ENCODE measurements at places on chromosomes 4 and X. TPM values are rescaled to one million over a fixed set of nuclear protein-coding genes. Genes with fewer than 3 reads are reported as not detected.

- DNase-seq: no peak
These were observed 62.2 kb upstream of the TNIP3 start for GRCh38 chr4:121226362-121226761.

DNA sequence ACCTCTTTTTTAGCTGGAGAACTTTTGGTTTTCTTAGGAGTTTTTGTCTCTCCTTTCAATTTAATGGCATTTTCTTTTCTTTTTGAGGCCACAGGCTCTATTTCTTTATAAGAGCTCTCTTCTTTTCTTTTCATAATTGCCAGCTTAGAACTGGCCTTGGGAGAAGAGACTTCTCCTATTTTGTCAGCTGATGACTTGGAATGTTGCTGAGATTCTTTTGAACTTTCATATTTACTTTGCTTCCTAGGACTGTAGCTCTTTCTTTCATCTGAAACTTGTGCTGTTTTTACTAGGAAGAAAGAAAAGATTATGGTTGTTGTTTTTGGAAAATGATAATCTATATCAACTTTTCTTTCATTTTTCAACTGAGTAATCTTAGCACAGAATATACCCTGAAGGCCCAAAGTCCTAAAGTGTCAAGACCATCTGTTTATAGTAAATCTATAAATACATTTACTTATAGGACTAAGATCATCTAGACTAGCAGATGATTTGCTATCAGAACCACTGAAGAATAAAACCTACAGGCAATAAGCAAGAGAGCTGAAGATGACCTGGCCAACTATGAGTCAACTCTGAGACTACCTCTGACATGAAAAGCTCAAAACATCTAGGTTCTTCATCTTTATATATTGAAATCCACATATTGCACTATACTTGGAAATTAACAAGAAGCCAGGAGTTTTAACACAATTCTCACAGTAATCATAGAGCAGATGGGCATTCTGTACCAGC lies 45.6 kb downstream of the RFC1 start:
- DNase-seq: no peak

DNA sequence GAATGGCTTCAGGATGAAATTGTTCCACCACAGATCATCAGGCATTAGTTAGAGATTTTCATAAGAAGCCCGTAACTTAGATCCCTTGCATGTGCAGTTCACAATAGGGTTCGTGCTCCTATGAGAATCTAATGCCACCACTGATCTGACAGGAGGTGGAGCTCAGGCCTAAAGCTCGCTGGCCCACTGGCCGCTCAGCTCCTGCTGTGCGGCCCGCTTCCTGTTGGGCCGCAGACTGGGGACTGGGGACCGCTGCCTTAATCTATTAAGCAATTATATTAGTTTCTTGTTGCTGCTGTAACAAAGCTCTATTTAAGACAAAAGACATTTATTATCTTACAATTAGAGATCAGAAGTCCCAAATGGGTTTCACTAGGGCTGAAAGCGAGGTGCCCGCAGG lies 205.6 kb downstream of the LARP7 start:
- DNase-seq: no peak

C1QTNF7 gene
- total RNA-seq: 0.39 TPM

CSN3 gene
- total RNA-seq: not detected

GRCh38 chr4:124710015-124710741 lies 2.4 kb downstream of the ANKRD50 start:
- DNase-seq: no peak

DNA sequence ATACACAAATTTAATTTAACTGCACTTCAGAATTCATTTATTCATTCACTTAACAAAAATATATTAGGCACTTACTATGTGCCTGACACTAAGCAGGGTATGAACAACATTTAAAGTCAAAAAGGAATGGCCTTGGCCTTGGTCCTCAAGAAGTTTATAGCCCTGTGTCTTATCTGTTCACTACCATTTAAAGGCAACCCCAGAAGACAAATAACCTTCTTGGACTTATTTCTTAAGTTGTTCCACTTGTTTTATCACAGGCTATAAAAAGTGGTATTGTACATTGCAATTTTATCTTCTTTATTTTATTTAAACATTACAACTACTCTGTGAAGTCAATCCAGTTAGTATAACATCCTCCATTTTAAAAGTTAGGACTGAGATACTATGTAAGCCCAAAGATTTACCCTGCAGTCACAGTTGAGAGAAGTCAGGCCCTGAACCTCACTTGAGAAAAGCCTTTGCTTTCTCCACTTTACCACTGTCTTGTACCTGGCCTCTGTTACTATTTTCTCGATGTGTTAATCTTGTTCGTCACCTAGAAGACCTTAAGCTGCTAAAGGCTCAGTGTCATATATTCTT lies 305.6 kb upstream of the DIPK2B start:
- no peak for DNase-seq

SYP gene
- total RNA-seq: 2.0 TPM

DNA sequence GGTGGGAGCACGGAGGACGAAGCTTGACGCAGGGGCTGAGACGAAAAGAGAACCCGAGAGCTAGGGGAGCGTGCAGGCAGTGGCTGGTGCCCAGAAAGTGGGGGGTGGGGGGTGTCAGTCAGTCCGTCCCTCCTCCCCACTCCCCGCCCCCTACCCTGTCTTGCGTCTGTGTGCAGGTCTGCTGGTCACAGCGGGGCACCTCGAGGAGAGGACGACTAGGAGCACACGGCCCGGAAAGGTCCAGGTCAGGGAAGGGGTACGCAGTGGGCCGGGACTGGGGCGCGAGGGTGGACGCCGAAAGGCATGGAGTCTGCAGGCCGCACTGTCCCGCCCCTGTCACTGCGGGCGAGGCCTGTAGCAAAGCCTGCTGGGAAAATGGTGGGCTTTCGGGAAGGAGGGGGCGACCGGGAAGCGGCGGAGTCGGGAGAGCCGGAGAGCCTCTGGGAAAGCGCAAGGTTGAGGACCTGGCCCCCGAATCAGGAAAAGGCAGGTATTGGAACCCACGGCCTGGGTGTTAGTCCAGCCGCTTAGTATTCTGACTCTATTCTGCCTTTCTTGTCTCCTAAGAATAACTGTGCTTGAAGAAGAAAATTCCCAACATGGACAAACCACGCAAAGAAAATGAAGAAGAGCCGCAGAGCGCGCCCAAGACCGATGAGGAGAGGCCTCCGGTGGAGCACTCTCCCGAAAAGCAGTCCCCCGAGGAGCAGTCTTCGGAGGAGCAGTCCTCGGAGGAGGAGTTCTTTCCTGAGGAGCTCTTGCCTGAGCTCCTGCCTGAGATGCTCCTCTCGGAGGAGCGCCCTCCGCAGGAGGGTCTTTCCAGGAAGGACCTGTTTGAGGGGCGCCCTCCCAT lies 769 bp downstream of the TCEAL1 start:
- peak; percentile 65 for DNase-seq

RRH gene
- not detected for total RNA-seq

DNA sequence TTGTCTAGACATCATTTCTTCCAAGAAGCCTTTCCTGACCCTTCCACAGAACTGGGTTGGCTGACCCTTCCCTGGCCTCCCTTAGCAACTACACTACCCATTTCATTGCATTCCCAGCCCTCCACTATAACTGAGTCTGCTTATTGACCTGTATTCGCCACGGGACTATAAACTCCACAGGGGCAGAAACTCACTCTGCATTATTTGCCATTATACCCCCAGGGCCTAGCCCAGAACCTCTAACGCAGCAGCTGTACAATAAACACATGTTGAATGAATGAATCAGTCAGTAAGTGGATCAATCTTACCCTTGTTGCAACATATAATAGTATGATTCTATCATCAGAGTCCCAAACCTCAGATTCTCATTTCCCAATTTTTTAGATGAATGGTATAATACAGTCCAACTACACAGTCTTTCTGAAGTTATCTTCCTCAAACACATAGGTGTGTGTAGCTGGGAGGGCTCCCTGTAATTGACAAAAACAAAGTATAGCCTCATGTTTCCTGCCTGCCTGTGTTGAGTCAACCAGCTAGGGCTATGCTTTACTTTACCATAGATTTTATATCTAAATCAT lies 209.3 kb downstream of the CHIC2 start:
- DNase-seq: no peak

- no peak for DNase-seq
These were observed 28.2 kb downstream of the PNMA6E start for GRCh38 chrX:153372949-153373348.

POLN gene
- 2.1 TPM for total RNA-seq

DNA sequence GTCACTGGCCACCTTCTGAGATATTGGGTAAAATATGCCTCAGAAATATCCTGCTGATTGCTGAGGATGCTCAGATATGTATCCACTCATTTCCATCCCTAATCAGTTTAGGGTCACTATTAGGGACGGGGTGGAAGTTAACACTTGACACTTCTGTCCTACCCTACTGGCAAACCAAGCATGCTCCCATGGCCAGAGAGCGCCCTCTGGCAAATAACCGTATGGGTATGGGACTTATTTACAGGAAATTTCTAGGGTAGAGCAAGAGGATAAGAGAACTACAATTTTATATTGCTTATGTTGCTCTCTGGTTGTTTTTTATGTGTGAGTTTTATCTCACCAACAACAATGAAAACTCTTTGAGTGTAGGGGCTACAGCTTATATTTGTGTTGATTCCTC lies 86.8 kb upstream of the TSPAN7 start:
- DNase-seq: no peak

- no peak for DNase-seq
These were observed 17.3 kb upstream of the NDUFC1 start for GRCh38 chr4:139319571-139319970.

AGTR2 gene
- total RNA-seq: 0.14 TPM

GRCh38 chrX:19640693-19641374 lies 125.5 kb upstream of the MAP3K15 start:
- DNase-seq: no peak

- DNase-seq: no peak
These were observed 73.4 kb upstream of the STOX2 start for GRCh38 chr4:183831683-183832082.

TIMM8A gene
- 25.4 TPM for total RNA-seq

DNA sequence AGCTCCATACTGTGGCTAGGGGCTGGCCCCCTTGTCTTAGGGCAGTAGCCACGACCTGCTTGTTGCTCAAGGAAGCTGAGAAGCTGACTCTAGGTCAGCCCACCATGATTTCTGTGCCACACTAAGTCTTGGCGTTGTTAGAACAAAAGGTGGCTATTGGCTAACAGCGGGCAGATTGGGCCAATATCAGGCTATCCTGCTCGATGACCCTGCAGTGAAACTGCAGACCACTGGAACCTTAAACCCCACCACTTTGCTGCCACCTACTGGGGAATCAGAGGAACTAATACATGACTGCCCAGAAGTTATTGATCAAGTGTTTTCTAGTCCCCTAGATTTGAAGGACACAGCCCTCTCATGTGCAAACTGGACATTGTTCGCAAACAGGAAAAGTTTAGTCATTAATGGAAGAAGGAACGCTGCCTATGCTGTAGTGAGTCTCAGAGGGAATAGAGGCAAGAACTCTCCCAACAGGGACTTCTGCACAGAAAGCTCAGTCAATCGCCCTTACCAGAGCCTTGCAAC lies 17.0 kb upstream of the PAPSS1 start:
- DNase-seq: no peak

DNA sequence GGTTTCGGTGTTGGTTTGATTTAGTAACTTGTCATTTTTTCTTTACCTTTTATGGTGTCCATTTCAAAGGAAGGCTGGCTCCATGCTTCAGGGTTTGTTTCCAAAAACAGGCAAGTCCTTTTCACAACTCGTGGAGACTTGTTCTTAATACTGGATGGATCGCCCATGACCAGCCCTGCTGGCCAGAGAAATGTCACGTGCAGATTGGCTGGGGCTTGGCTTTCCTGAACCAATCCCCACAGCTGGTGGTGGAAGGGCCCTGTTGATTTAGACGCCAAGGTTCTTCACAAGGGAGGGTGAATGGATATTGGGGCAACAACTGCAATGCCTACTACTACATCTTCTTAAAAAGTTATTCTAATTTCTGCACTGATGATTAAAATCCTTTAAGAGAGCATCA lies 92.6 kb downstream of the SHROOM3 start:
- DNase-seq: no peak

DNA sequence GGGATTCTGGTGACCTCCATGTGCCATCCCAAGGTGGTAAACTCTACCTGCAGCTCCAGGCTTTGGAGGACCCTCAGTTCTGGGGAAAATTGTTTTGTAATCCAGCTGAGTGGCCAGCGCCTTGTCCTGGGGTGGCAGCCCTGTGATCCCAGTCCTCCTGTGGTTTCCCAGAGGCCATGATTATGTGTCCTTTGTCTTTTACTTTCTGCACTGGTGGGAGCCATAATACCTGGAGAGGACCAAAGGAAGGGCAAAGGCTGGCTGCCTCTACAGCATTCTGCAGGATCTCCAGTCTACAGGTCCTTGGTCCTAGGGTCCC lies 64.0 kb downstream of the NBDY start:
- no peak for DNase-seq
